ENCODE measurements at places on chromosomes 3 and 15. TPM values are rescaled to one million over a fixed set of nuclear protein-coding genes. Genes with fewer than 3 reads are reported as not detected.

- DNase-seq, result no peak
Measured at GRCh38 chr15:50181201-50181968, 611 bp upstream of the SLC27A2 start.

- DNase-seq, result no peak
Measured at GRCh38 chr3:196754091-196754981, 14.7 kb downstream of the PAK2 start.

- DNase-seq, result no peak
Measured at GRCh38 chr15:60195611-60196010, 191.5 kb downstream of the FOXB1 start.

GRCh38 chr15:28075573-28075972 lies 23.5 kb downstream of the OCA2 start:
- DNase-seq, result no peak

GRCh38 chr3:11020764-11021163 lies 28.2 kb downstream of the SLC6A1 start:
- DNase-seq, result no peak

DNA sequence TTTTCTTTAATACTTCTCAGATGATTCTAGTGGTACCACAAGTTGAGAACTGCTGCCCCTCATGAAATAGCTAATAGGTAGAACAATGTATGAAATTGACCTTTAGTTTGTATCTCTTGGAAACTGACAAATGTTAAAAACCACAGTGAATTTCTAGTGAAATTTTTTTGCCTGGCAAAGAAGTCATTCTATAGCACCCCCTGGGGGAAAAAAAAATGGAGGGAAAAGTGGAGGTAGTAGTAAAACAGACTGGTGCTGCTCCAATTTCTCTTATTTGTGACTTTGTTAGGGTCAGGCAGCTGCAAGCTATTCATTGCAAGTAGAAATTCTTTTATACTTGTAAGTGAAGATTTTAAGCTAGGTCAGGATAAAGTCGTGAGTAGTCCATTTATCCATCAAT lies 605.0 kb downstream of the NLGN1 start:
- no peak for DNase-seq

DNA sequence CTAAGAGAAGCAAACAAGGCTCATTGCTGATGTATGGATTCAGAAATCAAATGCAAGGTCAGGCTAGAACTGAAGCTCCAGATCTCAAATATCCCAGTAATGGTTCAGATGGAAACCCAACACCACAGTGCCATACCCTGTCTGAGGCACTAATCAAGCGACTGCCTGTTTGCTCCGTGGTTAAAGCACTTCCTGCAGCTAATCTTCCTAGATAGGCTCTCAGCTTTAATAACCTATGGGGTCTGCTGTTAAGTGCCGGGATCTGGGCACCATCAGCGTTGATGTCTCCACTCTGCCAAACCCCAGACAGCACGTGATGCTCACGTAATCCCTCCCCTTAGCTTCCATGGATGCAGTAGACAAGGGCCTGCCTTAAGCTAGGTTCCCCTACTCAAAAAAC lies 262.6 kb downstream of the MECOM start:
- DNase-seq, result no peak

DNA sequence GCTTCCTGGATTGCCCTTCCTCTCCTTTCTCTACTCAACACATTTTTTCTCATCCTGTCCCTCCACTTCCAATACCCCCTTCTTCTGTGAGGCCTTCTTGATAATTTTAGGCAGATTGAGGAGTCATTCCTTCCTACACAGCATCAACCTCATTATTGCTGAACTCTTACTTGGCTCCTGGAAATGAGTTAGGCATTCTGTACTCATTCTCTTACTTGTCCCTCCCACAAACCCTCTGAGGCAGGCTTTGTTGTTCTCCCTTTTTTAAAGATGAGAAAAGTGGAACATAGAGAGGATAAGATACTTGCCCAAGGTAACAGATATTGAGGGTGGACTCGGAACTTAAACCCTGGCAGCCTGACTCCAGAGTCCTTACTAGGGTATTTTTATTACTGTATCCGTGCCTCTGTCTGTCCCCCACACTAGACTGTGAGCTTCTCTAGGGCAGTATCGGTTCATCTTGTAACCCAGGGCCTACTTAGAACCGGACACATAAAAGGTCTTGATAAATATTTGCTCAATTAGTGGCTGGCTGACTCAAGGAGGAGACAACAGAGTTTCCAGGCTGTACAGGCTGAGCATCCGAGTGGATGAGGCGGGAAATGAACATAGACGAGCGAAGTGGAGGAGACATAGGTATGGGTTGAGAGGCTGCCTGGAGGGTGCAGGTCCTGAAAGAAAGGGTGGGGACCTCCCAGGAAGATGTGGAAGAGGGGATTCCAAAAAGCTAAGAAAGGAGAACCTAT lies 148.7 kb upstream of the ATP2B2 start:
- DNase-seq, result no peak

DNA sequence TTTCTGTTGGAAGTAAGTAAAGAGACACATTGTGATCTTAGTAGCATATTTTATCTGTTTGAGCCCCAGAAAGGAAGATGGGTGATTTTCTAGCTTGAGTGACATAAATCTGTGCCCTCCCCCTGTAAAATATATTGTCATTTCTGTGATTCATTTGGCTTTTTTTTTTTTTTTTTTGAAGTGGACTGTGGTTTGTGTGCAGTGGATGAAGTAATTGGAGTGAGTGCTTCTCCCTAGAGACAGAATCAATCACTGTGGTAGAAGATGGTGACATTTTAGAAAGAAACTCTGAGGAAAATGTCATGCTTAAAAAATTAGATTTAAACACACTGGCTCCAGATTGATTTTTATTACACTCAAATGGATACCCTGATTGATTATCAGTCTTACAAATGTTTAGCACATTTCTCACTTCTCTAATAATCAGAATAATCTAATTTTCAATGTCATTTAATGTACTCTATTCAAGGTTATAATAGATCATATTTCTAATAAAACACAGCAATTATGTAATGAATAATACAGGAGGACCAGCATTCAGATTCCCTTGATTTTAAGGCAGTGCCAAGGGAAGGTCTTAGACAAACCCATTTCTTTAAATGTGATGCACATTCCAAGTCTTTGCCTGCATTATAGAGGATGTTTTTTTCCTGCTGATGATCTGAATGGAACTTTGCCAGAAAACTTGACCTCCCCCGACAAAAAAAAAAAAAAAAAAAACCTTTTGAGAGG lies 116.6 kb downstream of the TOP2B start:
- no peak for DNase-seq

GRCh38 chr3:139358841-139359562 lies 15.2 kb downstream of the MRPS22 start:
- DNase-seq, result no peak

- DNase-seq, result no peak
Measured at GRCh38 chr3:197882586-197882985, 67.4 kb upstream of the RPL35A start.

GRCh38 chr3:107260207-107260606 lies 117.0 kb upstream of the CCDC54 start:
- no peak for DNase-seq

DNA sequence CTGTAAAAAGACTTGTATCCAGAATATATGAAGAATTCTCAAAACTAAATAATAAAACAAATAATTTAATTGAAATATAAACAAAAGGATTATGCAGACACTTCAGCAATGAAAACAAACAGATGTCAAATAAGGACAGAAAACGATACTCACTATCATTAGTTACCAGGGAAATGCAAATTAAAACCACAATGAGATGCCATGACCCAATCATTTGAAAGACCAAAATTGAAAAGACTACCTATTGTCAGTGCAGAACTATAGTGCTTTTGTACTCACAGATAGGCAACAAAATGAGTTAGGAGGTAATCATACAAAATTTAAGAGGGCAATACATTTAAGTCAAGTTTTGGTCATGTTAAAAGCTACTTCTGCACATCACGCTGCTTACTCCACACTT lies 31.6 kb upstream of the OR5K4 start:
- no peak for DNase-seq

DNA sequence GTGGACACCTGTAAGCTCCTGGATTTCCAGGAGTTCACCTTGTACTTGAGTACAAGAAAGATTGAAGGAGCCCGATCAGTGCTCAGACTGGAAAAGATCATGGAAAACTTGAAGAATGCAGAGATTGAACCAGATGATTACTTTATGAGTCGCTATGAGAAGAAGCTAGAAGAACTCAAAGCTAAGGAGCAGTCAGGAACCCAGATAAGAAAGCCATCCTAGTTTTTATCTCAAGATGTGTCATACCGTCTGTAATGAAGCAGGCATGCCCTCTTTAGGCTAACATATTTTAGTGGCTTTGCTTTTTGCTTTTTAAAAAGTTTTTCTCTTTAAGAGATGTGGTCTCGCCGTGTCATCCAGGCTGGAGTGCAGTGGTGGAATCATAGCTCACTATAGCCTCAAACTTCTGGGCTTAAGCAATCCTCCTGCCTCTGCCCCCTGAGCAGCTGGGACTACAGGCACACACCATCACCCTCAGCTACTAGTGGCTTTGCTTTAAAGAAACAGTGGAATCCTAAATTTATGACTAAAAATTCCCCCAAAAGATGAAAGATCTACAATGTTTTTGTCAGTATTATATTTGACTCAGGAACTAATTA lies 28.1 kb downstream of the EXOG start:
- DNase-seq, result no peak

GRCh38 chr15:75831806-75832102 lies 11.5 kb upstream of the UBE2Q2 start:
- no peak for DNase-seq

The RPL15 gene
- 2,154 TPM for total RNA-seq

The PLCL2 gene
- 1.7 TPM for total RNA-seq

The LTK gene
- not detected for total RNA-seq

The OR5K2 gene
- total RNA-seq, result not detected

The COL6A5 gene
- not detected for total RNA-seq

The CCRL2 gene
- total RNA-seq, result not detected

The ADAMTSL3 gene
- total RNA-seq, result not detected

The CAPN3 gene
- total RNA-seq, result 3.8 TPM

The SUSD5 gene
- 0.07 TPM for total RNA-seq
